Omental fat pad (tissue), 4 donors: ENCODE measurements at places on chromosomes 13 and 19. TPM values are rescaled to one million over a fixed set of nuclear protein-coding genes. Genes with fewer than 3 reads are reported as not detected.

The FRY gene
- 21.1 TPM for total RNA-seq

The PLEKHF1 gene
- 10.7 TPM for total RNA-seq

The GNG8 gene
- not detected for total RNA-seq

The C13orf42 gene
- not detected for total RNA-seq

The SYCN gene
- not detected for total RNA-seq

The ATP12A gene
- not detected for total RNA-seq

The ZNF560 gene
- 0.79 TPM for total RNA-seq

The NFIC gene
- 84.5 TPM for total RNA-seq

The TTC9B gene
- total RNA-seq, result 0.28 TPM

The ANKLE1 gene
- 0.56 TPM for total RNA-seq

The LILRB3 gene
- total RNA-seq, result 64.2 TPM

The ANKRD24 gene
- 0.95 TPM for total RNA-seq

The ELSPBP1 gene
- total RNA-seq, result not detected

The ACP7 gene
- total RNA-seq, result not detected

The C2CD4C gene
- 1.9 TPM for total RNA-seq

The NLRP5 gene
- not detected for total RNA-seq

The MUC16 gene
- 47.5 TPM for total RNA-seq

The CDC42EP5 gene
- 24.1 TPM for total RNA-seq

The CLEC17A gene
- not detected for total RNA-seq

The LDLR gene
- 174 TPM for total RNA-seq

The STARD13 gene
- total RNA-seq, result 31.1 TPM

The PSMD8 gene
- 505 TPM for total RNA-seq

The OR7C1 gene
- not detected for total RNA-seq
